Dermis microvascular lymphatic vessel endothelial cell (primary cell): ENCODE measurements at places on chromosomes 11 and 22. TPM values are rescaled to one million over a fixed set of nuclear protein-coding genes. Genes with fewer than 3 reads are reported as not detected.

Gene C22orf23
- total RNA-seq: under 0.01 and 0.13 TPM in 2 replicates

Gene TSPAN32
- total RNA-seq: not detected in 2 replicates

Gene B4GALNT4
- total RNA-seq: 0.51 and 0.89 TPM in 2 replicates

Gene NXPE1
- not detected in 2 replicates for total RNA-seq

Gene APOA5
- total RNA-seq: not detected in 2 replicates

Gene RIC3
- total RNA-seq: not detected in 2 replicates

Gene CSF2RB
- 2.8 and 7.1 TPM in 2 replicates for total RNA-seq

Gene DNAJB13
- total RNA-seq: 0.13 TPM in 1 of 2 replicates, not detected in the other

Gene OR8G5
- not detected in 2 replicates for total RNA-seq

Gene SLC22A12
- total RNA-seq: not detected in 2 replicates

Gene GP1BB
- 2.7 and 5.3 TPM in 2 replicates for total RNA-seq

Gene FIBP
- 157 and 195 TPM in 2 replicates for total RNA-seq

Gene KCNJ11
- total RNA-seq: 0.64 and 2.1 TPM in 2 replicates

Gene CLCF1
- 1.7 and 2.4 TPM in 2 replicates for total RNA-seq

Gene MAML2
- total RNA-seq: 4.4 and 9.2 TPM in 2 replicates

Gene WBP2NL
- not detected in 2 replicates for total RNA-seq

Gene SYT13
- total RNA-seq: under 0.01 TPM in 2 replicates
